ENCODE measurements at places on chromosomes 7 and 10.

DNA sequence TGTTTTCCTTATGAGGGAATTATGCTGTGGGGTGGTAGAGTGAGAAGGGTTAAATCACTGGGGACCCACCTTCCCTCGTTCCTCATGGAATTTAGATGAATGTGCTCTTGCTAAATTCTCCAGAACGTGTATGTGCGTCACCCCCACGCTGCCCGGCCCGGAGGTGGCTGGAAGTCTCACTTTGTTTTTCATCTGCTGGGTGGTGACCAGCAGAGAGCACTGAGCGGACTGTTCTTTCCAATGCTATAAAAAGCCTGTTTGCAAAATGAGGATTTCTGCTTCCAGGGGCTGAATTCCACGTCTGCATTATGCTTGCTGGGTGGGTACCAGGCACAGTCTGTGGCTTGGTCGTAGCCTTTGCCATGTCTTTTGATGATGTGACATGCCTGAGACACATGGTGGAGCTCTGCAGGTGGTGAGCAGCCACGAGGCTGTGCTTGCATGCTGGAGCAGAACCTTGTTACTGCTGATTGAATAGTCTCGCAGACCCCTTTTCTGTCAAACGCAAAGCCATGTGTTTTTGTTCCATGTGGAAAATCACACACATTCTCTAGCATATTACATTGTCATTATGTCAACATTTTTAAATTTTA, 31.9 kb upstream of the INSYN2A start:
- no peak for DNase-seq

DNA sequence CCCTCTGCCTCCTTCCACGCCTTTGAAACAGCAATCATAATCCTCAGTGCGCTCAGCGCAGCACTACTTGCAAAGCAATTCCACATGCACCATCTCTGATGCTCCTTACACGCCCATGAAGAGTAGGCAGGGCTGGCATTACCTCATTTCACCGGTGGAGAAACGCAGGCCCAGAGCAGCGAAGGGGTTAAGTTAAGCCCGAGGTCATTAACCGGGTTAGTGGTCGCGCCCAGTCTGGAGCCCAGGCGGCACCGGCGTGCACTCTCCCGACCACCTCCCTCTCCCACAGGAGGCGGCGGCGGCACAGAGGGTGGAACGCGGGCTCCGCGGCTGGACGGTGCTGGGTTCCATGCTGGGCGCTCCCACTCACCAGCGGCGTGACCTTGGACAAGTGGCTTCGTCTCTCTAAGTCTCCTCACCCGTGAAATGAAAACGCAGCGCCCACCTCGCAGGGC, 515 bp downstream of the FASTK start:
- DNase-seq, result no peak

- no peak for DNase-seq
Observed at GRCh38 chr10:91682912-91683311, 50.0 kb upstream of the PPP1R3C start.

GRCh38 chr10:22301193-22301592, 15.0 kb upstream of the COMMD3 start:
- no peak for DNase-seq

GRCh38 chr7:87359366-87359765, 13.9 kb downstream of the CROT start:
- DNase-seq, result no peak

- DNase-seq, result no peak
Observed at GRCh38 chr7:37173670-37174069, 275.0 kb downstream of the ELMO1 start.

DNA sequence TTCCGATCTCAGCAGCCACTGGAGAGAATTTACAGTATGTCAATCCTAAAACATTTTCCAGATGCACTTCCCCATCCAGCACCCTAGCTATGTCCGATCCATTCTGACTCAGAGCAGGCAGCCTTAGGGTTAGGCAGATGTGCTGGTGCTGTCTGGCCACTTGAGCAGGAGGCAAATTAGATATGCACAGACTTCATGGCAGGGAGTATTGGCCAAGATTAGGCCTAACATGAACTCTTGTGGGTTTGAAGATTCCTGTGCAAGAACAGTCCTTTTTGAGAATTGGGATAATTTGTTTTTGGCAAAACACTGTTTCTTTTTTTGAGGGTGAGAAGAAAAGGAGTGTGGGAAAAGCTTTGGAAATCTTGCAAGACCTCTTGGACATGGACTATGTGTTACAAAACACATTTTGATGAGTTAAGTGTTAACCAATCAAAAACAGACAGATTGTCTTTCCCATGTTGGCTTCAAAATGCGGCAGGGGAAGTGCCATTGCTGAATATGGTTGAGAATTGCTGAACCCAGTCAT, 218.6 kb upstream of the INHBA start:
- no peak for DNase-seq

DNA sequence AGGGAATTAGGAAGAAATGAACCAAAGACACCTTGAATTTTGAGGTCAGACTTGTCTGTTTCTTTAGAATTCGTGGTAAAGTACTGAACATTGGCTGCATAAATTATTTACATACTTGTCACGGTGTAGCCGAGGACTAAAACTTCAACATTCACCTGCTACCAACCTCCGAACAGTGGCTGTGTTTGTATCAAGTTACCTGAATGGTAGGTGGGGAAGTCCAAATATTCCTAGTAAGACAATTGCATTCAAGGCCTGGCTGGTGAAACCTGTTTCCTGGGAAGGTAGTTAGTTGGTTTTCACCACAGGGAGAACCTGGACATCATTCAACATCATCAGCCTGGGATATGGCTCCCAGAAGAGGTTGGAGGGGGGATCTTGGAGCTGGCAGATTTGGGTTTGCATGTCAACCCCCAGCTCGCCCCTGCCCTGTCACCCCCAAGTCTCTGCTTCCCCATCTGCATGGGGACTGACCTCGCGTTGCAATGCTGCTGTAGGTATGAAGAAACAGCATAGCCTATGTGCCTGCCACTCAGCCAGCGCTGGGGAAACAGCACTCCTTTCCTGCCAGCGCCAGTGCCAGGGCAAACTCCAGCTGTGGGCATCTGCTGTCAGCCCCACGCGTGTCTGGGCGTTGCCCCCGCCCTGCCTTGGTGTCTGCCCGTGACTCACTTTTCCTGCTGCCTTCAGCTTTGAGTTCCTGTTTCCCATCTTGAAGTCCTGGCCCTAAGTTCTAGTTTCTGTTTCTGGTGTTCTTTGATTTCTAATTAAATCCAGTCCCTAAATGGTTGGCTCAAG, 12.7 kb upstream of the LARP4B start:
- DNase-seq, result no peak

- no peak for DNase-seq
Observed at GRCh38 chr7:107206706-107207105, 37.9 kb downstream of the HBP1 start.

- no peak for DNase-seq
Observed at GRCh38 chr10:63237396-63237795, 104.3 kb downstream of the NRBF2 start.

DNA sequence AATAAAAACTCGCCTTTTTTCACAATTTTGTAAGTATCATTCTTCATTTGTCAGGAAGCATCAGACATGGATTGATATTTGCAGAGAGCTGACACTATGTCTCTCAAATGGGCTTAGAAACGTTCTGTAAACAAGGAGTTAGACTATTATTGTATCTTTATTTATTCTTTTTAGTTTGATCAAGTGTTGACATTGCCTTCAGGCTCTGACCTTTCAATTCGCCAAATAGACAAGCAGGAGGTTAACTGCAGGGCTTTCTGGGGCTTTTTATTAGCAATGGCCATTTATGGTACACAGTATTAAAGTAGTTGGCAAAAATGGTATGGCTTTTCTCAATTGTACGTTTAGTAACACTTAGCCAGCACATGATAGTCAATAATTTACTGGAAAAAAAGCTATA, 221.7 kb downstream of the ZWINT start:
- no peak for DNase-seq

GRCh38 chr10:44879531-44879899, 31.6 kb upstream of the TMEM72 start:
- DNase-seq, result no peak

GRCh38 chr7:159061209-159061608, 83.5 kb downstream of the VIPR2 start:
- DNase-seq, result no peak

GRCh38 chr7:150322114-150322832, 882 bp upstream of the LRRC61 start:
- no peak for DNase-seq

DNA sequence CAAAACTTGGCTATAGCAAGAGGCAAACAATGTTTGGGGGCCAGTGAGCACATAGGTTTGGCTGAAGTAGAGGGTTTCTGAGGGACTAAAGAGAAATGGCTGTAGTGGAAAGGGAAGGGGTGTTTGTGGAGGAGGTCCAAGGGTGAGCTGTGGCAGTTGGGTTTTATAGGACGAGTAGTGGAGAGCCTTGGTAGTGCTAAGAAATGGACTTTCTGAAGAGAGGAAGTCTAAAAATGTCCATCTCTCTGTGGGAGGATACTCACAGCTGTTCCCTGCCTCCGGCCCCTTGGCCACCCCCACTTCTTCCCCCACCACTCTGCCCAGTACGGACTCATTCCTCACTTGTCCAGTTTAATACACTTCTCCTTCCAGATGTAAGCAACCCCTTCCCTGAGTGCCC, 64.3 kb downstream of the ZNF22 start:
- no peak for DNase-seq

DNA sequence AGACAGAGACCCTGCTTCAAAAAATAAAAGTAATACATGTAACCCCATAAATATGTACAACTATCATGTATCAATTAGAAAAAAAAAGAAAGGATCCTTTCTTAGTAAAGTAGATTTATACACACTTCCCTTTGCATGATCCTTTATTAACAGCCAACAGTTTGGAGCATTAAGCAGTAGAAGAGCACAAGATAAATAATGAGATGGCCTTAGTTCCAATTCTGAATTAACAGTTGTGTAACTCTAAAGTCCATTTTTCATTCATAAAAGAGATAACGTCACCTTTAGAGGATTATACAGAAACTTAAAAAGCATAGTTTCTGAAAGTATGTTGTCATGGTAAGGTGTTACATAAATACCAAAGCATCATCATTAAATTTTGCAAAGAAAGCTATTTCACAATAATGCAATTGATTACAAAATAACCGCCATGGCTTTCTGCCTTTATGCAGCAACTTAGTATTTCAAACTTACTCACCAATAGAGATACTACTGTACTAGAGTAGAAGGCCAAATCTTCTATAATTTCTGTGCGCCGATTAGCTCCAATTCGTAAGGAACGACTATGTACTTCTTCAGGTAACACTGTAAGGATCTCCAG, 40.3 kb downstream of the TNPO3 start:
- DNase-seq, result no peak

DNA sequence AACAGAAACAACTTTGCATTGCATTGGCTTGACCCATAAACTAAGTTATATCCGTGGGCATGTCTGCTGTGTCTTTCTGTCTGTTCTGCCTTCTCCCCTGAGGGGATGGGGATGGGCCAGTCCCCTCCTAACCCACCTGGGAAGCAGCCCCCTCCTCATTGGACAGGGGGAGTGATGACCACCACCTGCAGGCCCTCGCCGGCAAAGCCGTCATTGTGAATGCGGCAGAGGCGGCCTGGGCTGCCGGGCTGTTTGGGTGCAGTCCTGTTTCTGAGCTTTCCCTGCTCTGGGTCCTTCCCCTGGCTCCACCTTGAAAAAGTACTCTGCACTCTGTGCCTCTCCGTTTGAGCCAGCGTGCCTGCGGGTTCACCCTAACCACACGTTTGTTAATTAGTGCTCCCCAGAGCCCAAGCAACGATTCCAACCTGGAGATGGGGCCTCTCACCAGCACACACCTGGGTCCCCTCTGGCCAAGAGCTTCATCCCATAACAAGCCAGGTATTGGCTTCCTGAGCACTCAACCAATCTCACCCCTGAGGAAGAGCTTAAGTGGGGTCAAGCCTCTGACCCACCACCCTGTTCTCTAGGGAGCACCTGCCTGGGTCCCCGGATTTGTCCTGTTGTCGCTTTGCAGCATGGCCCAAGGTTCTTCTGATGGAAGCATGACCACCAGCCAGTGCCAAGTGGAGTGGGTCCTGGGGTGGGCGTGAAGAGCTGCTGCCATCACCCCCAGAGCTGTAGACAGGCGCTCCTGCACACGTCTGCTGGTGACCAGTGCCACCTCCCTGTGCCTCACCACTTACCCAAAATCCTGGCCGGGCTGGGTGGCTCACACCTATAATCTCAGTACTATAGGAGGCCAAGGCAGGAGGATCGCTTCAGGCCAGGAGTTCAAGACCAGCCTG, 39.4 kb upstream of the ZMIZ2 start:
- no peak for DNase-seq

DNA sequence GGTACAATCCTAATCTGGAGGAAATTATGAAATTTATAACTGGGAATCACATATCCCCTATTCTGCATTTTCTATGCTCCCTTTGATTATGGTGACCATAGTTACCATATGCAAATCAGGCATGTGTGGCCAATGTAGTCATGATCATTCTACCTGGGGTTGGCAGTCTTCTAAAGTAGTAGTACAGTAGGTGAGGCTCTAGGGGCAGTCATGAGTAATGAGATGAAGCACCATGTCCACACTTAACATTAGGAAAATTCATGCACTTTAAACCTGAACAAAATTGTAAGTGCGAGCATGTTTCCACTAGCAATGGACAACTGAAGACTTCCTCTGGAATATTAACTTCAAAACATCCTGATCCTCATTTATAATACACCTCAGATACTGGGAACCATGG, 545.9 kb downstream of the SUGCT start:
- DNase-seq, result no peak

DNA sequence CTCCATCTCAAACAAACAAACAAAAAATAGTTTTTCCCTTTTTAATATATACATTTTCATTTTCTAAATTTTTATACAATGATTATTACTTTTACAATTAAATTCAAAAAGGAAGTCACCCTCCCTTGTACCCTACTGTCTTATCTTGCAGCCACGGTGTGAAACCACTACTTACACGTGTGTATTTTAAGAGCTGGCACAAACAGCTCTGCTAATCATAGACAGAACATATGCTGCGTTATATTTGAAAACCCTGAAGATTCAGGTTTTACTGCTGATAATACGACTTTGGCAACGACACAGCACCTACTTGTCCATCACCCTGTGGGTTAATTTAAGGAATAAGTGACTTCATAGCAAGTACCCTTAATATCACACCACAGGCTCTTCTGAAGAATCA, 991 bp downstream of the ANKRD61 start:
- no peak for DNase-seq

Data from WTC11 (cell line).